Thyroid gland (tissue), 4 donors: ENCODE measurements at places on chromosomes 6 and 20. TPM values are rescaled to one million over a fixed set of nuclear protein-coding genes. Genes with fewer than 3 reads are reported as not detected.
A peak's percentile ranks its signal among the peaks of the same experiment; 100 is the strongest.

DNA sequence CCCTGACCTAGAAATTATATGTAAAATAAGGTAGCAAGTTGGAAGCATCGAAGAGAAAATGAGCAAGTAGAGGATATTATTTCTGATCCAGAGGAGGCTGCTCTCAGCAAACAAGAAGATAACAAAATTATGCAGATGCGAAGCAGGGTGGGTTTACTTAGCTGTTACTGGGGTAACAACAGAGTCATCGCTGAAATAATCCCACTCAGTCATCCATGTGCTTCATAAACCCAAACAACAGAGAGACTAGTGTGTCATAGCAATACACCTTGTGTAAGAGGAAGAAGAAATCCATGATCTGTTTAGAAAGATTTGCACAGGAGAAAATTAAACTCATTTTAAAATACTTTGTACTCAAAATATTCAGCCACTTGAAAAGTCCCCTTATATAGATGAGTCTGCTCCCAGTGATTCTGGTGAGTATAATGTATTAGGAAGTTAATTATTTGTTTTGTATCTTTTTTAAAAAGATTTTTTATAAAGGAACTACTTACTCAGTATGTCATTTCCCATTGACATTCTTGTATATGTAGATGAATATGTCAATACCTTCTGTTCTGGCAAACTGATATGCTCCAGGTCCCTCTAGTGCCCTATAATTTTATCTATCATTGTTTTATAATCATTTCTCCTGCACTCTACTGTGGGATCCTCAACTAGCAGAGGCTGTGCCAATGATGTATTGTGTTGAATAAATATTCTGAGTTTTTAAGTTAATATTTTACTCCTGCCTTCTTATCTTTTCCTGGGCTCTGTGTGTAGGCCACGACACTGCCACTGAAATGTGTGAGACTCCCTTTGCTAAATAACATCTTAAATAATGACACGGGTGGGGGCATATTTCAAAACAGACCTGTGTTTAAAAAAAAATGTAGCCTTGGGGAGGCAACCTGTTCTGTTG is 8.6 kb upstream of the HIVEP2 start:
- DNase-seq = no peak
- H3K4me1 ChIP-seq = no peaks in the 10 kb centered on the region
- H3K36me3 ChIP-seq = no peaks in the 10 kb centered on the region

The APOBEC2 gene
- not detected for total RNA-seq

The AMD1 gene
- 77.2 TPM for total RNA-seq

DNA sequence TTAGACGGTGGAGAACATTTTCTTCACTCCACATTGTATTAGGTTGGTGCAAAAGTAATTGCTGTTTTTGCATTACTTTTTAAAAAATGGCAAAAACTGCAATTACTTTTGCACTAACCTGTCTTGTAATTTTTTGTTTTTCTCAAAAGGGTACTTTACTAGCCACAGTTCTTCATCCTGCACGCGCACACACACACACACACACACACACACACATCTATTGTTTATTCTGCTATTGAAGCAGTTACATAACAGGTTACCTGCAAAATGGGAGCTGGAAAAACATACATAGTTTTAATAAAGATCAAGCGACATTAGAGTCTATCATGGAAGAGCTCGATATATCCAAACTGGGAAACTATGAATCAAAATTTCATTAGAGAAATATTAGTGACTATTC is 235.2 kb downstream of the SIM1 start:
- H3K27ac ChIP-seq = no peak overlapping the region
- peak; percentile 4 for DNase-seq
- H3K27me3 ChIP-seq = no peaks in the 10 kb centered on the region
- H3K4me1 ChIP-seq = peaks cover 5% of the 10 kb centered on the region
- no peaks in the 10 kb centered on the region for H3K36me3 ChIP-seq
- H3K4me3 ChIP-seq = no peak overlapping the region

The KHDC1L gene
- total RNA-seq = not detected

GRCh38 chr20:11231742-11232648 is 558.2 kb upstream of the JAG1 start:
- no peak overlapping the region for H3K4me3 ChIP-seq
- H3K27ac ChIP-seq = no peak overlapping the region
- no peaks in the 10 kb centered on the region for H3K36me3 ChIP-seq
- no peak for DNase-seq

GRCh38 chr6:7195339-7196018 is 87.7 kb downstream of the RREB1 start:
- H3K4me3 ChIP-seq = no peak overlapping the region
- H3K4me1 ChIP-seq = peaks cover 21% of the 10 kb centered on the region
- H3K36me3 ChIP-seq = no peaks in the 10 kb centered on the region
- DNase-seq = no peak
- no peaks in the 10 kb centered on the region for H3K27me3 ChIP-seq

DNA sequence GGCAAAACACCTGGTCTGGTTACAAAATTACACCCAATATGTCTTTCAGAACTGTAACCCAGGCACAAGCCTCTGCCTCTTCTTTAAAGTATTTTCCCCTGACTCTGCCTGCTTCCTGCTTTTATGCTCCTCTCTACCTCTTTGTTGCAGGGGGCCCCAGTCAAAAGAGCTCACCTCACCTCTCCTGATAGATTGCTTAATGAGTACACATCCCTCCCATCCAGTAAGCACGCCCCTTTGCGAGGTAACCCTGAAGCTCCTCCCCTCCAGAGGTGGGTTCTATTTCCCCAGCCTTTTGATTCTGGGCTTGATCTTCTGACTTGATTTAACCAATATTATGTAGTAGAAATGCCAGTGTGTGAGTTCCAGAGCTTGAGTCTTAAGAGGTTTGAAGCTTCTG is 56.6 kb upstream of the EYA2 start:
- no peaks in the 10 kb centered on the region for H3K27me3 ChIP-seq
- H3K36me3 ChIP-seq = no peaks in the 10 kb centered on the region
- no peak for DNase-seq
- no peak overlapping the region for H3K4me3 ChIP-seq
- H3K4me1 ChIP-seq = no peaks in the 10 kb centered on the region

The KCNQ5 gene
- 14.6 TPM for total RNA-seq
